ENCODE measurements at places on chromosomes 4 and X.

DNA sequence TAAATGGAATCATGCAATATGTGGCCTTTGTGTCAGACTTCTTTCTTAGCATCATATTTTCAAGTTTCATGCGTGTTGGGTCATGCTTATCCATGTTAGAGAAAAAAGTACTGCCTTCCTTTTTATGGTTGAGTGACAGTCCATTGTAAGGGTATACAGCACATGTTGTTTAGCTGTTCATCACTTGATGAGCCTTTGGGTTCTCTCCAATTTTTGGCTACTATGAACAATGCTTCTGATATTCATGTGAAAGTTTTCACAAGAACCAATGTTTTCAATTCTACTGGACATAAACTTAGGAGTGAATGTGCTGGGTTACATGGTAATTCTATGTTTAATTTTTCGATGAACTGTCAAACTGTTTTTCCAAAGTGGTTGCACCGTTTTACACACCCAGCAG lies 28.1 kb upstream of the LNX1 start:
- no peak for DNase-seq

- no peak for DNase-seq
Measured at GRCh38 chr4:79678472-79679202, 270.6 kb upstream of the GK2 start.

DNA sequence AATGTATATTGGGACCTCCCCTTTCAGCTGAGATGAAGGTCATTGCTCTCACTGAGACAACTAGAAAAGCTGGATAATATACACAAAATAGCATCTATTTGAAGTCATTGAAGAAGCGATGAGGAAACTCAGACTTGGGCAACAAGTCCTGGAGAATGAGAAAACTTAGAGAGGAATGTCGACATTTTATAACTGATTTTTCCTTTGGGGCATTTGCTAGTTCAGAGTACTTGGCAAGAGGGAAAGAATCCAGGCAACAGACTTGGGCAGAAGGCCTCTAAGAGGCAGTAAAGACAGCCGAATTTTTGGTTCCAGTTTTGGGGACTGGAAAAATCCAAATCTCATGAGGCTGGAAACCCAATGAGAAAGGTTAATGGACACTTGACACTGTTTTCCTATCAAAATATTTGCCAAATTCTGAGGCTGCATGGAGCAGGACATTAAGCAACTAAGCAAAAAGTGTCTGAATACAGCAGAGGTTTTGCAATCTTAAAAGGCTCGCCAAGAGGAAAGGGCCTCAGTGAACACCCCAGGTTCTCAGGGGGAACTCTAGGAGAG lies 21.0 kb upstream of the ANXA5 start:
- DNase-seq, result no peak

DNA sequence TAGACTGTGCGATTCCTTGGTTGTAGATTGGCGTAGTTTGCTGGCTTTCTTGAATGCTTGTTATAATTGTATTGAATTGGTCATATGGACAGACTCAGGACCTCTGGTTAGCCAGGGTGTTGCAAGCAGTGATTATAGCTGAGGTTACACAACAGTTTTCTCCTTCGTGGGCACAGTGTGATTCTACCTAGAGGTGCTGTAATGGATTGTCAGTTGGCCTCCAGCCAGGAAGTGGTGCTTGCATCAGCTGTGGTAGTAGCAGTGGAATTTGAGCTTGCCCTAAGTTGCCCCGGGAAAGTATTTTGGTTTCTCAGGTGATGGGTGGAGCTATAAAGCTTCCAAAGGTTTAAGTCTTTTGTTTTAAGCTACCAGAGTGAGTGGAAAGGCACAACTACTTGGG lies 23.1 kb upstream of the GABRG1 start:
- DNase-seq, result no peak

DNA sequence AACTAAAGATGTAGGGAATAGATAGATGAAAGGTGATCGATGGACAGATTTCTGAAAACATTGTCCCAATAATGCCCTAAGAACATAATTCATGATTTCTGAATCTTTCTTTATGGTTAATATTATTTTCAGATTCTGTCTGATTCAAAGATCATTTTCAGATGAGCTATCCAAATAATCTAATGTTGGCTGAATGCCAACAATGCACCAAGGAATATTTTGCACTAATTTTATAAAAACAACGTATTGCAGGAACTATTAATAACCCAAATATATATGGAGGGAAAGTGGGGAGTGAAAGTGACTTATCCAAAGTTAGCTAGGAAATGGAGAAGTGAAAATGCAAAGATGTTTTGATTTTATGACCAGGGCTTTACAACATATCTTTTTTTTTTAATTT lies 1675.5 kb downstream of the STIM2 start:
- DNase-seq, result no peak

GRCh38 chr4:119940557-119940956 lies 126.1 kb downstream of the MAD2L1 start:
- DNase-seq, result no peak

Measured in NCI-H748 treated with DMSO at 0.1 percent for 48 hours (cell line).